ENCODE measurements at places on chromosomes 13 and 19. TPM values are rescaled to one million over a fixed set of nuclear protein-coding genes. Genes with fewer than 3 reads are reported as not detected.

- ATAC-seq = no peak
Measured at GRCh38 chr19:34241513-34242337, 12.6 kb upstream of the GARRE1 start.

GRCh38 chr13:91878491-91878890 lies 480.1 kb downstream of the GPC5 start:
- ATAC-seq = no peak

GRCh38 chr13:106683179-106683578 lies 115.2 kb upstream of the ARGLU1 start:
- no peak for ATAC-seq

DNA sequence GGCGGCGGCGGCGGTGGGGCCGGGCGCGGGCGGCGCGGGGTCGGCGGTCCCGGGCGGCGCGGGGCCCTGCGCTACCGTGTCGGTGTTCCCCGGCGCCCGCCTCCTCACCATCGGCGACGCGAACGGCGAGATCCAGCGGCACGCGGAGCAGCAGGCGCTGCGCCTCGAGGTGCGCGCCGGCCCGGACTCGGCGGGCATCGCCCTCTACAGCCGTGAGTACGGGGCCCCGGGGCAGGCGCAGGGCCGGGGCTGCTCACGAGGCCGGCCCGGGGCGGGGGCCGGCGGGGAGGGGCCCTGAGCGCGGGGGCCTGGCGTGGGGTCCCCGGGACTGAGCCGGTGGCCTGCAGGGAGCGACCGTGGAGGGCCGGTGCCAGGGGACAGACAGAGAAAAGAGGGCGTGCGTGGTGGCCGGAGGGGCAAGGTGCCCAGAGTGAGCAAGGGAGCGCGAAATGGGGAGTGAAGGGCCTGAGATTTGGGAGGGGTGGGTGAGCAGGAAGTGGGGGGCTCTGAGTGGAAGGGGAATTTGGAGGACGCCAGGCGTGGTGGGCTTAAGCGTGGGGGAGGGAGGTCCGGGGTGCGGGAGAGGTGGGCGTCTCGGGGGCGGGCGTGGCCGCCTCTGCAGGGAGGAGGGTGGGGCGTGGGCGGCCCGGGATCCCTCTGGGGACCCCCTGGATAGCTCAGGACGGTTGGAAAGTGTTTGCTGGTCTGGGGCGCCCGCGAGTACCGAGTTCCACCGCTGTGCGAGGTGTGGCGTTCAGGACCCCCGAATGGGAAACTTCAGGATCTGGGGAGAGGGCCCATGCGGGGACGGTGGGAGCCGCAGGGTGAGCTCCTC lies 575 bp downstream of the CARM1 start:
- ATAC-seq = peak; percentile 15

GRCh38 chr13:65937251-65937650 lies 1292.9 kb downstream of the PCDH9 start:
- no peak for ATAC-seq

DNA sequence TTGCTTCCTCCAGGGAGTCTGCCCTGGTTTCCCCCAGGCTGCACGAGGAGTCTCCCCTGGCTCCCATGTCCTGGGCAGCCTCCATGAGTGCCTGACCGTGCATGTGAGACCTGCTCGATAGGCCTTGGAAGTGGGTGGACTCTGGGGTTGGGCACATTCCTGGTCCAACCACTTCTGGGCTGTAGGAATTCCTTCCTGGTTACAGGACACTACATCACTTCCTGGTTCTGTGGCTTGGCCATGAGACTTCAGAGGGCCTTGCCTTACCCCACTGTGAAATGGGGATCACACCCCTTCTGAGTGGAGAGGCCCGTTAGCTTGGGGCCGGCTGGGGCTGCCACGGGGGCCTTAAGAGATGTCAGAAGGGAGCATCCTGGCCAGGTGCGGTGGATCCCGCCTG lies 4.0 kb upstream of the ZNF628 start:
- no peak for ATAC-seq

DNA sequence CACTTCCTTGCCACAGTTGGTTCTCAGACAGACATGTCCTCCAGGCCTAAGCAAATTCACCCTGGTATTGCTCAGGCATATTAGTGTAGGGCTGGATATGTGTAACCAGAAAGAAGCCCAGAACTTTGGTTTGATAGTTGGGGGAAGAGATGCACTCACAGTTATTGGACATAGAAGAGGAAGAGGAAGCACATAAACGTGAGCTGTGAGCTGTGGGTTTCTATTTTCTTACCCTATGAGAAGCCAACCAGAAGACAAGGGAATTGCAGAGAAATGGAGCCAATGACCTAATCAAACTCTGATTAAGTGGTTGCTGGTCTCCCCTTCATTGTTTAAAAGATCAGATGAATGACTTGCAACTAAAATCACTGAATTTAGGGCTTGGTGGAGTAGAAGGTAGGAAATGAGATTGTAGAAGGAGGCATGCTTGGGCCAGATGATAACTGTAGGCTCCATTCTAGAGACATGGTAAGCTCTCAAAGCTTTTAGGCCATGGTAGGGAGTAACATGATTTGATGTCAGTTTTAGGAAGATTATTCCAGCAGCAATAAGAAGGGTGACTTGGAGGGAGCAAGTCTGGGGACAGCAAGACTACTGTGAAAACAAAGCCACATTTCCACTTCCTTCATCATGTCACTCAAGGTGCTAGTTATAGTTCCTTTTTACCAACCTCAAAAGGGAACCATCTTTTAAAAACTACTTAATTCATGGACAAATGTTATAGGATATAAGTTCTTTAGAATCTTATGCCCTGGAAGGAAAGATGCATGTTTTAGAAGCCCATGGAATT lies 24.1 kb upstream of the WDFY2 start:
- ATAC-seq = no peak

DNA sequence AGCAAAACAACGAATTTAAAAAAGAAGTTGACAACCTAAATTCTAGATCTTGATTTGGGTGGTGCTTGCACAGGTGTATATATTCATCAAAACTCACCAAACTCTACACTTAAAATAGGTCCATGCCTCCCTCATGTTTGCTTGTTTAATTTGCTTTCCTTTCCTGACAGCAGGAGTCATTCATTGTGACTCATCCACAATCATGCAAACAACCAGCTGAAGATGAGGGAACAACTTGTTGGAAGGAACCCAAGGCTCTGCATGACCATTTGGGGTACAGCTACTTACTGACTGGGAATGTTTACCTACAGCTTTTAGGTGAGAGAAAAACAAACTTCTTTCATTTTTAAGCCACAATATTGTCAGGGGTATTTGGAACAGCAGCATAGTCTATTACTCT lies 96.6 kb downstream of the RXFP2 start:
- ATAC-seq = peak; percentile 73

Gene ATP4B
- 0.56 TPM for total RNA-seq

Gene WDR87
- total RNA-seq = not detected

- ATAC-seq = no peak
Measured at GRCh38 chr13:32254916-32255723, 60.0 kb downstream of the ZAR1L start.

GRCh38 chr19:14473073-14473977 lies 1.8 kb downstream of the PTGER1 start:
- ATAC-seq = no peak

Gene ADPRHL1
- 4.9 TPM for total RNA-seq

DNA sequence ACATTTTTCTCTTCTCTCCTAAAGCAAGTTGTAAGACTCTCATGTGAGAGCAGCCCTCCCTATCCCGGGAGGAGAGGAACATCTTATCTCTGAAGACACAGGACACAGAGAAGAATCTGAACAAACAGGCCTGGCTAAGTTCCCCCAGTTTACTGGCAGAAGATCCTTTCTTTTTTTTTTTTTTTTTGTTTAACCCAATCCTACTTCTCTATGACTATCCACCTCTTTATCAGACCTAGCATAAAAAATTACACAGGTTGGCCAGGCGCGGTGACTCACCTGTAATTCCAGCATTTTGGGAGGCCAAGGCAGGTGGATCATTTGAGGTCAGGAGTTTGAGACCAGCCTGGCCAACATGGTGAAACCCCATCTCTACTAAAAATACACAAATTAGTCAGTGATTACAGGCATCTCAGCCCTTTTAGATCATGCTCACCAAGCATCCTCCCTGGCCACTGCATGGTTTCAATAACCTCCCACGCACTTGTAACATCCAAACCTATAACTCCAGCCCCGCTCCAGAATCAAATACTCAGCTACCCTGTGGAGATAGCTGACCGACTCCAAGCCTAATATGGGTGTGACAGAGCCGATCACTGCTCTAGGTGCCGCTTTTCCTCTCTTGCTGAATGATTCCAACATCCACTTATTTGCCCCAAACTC lies 27.3 kb upstream of the MUC16 start:
- no peak for ATAC-seq

DNA sequence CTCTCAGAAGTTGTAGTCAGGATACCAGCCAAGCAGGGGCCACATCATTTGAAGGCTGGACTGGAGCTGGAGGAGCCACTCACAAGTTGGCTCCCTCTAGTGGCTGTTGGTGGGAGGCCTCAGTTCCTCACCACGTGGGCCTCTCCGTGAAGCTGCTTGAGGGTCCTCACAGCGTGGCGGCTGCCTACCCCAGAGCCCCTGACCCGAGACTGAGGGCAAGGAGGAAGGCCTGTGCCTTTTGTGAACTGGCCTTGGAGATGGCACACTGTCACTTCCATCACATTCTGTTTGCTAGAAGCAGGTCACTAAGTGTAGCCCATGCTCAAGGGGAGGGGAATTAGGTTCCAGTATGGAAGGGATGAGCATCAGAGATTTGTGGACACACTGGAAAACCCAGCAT lies 14.6 kb downstream of the GNA11 start:
- peak; percentile 67 for ATAC-seq

Gene ZGLP1
- total RNA-seq = 2.7 TPM

- ATAC-seq = peak; percentile 91
Measured at GRCh38 chr13:113393563-113394338, 29.8 kb upstream of the GRTP1 start.

GRCh38 chr13:34247596-34247995 lies 429.6 kb downstream of the RFC3 start:
- no peak for ATAC-seq

DNA sequence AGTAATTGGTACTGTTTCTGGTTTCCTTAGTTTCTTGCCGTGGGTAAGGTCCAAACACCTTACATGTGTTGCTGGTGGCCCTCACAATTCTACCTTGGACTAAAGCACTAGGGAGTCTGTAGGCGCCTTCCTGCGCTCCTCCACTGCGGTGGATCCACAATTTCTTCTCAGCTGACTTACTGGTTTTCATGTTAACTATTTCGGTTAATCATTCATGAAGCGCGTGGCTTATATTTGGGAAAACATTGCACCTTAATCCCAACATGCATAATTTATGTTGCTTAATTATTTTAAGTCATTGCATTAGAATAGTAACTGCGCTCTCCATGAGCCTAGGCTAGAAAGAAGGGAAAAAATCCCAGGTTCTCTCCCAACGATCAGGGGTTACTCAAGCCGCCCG lies 37.7 kb downstream of the ARHGEF7 start:
- no peak for ATAC-seq

Gene PLEKHF1
- total RNA-seq = 5.8 TPM

Gene CYP4F12
- total RNA-seq = 0.27 TPM

- peak; percentile 70 for ATAC-seq
Measured at GRCh38 chr19:29927944-29928625, 14.0 kb upstream of the URI1 start.

DNA sequence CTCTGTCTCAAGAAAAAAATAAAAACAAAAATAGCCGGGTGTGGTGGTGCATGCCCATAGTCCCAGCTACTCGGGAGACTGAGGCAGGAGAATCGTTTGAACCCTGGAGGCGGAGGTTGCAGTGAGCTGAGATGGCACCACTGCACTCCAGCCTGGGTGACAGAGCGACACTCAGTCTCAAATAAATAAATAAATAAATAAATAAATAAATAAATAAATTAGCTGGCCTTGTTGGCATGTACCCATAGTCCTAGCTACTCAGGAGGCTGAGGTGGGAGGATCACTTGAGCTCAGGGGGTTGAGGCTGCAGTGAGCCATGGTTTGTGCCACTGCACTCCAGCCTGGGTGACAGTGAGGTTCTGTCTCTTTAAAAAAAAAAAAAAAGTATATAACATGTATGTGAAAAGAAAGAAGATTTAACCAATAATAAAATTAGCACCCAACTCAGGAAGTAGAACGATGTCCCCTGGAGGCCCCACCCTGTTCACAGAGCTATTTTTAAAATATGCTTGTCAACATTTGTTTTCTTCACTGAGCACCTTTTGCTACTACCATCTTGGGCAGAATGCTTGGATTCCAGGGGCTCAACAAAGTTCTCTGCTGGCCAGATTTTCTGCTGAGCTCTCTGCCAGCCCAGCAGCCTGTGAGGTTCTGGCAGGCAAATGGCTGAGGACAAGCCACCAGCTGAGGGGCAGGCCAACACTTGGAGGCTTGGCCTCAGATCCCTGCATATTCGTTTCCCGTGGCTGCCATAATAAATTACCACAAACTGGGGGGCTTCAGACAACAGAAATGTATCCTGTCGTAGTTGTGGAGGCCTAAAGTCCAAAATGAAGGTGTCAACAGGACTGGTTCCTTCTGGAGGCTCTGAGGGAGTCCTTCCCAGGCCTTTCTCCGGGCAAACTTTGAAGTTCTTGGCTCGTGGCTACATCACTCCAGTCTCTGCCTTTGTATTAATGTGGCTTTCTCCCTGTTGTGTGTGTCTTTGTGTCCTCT lies 5.2 kb downstream of the SLC25A42 start:
- no peak for ATAC-seq

GRCh38 chr19:23343434-23344010 lies 51.7 kb downstream of the ZNF91 start:
- no peak for ATAC-seq

GRCh38 chr13:53463106-53463505 lies 434.5 kb downstream of the OLFM4 start:
- ATAC-seq = no peak

Gene GTF2F2
- 34.5 TPM for total RNA-seq

All from motor neuron (in vitro differentiated cells).